Renal cortex interstitium (tissue), 15 donors: ENCODE measurements at places on chromosomes 1 and 21. TPM values are rescaled to one million over a fixed set of nuclear protein-coding genes. Genes with fewer than 3 reads are reported as not detected.

PLA2G2F gene
- polyA plus RNA-seq, result 0.17 TPM

PNRC2 gene
- 212 TPM for polyA plus RNA-seq

PTPRU gene
- 19.4 TPM for polyA plus RNA-seq

HEYL gene
- polyA plus RNA-seq, result 21.9 TPM

TNFAIP8L2 gene
- 1.5 TPM for polyA plus RNA-seq

CACNA1E gene
- polyA plus RNA-seq, result 0.27 TPM

GRCh38 chr1:203509135-203509534 is 15.2 kb downstream of the OPTC start:
- DNase-seq, result no peak

GRCh38 chr1:205049479-205049878 is 6.5 kb downstream of the CNTN2 start:
- no peak for DNase-seq

GRCh38 chr21:29379517-29380054 is 80.9 kb downstream of the BACH1 start:
- DNase-seq, result no peak

- DNase-seq, result no peak
These were observed 6.5 kb downstream of the DEGS1 start for GRCh38 chr1:224189561-224189960.

DNA sequence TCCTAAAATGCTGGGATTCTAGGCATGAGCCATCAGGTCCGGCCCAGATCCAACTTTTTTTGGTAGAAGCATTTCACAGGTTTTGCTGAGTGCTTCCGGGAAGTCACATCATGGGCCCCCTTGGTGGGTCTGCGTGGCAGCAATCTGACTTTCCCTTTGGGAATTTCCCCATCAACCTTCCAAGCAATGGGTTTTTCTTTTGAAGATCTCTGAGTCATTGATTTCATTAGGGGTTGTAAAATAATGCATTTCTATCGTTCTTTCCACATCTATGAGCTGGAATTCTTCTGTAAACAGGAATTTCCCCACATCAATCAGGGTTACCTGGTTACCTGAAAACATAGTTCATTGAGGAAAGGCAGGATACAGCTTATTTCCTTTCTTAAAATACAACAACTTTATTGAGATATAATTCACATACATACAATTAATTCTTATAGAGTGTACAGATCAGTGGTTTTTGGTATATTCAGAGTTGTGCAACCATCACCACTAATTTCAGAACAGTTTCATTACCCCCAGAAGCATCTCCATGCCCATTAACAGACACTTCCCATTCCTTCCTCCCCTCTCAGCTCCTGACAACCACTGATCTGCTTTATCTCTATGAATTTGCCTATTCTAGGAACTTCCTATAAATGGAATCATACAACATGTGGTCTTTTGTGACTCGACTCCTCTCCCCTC is 9.9 kb upstream of the ZBTB17 start:
- no peak for DNase-seq

DNA sequence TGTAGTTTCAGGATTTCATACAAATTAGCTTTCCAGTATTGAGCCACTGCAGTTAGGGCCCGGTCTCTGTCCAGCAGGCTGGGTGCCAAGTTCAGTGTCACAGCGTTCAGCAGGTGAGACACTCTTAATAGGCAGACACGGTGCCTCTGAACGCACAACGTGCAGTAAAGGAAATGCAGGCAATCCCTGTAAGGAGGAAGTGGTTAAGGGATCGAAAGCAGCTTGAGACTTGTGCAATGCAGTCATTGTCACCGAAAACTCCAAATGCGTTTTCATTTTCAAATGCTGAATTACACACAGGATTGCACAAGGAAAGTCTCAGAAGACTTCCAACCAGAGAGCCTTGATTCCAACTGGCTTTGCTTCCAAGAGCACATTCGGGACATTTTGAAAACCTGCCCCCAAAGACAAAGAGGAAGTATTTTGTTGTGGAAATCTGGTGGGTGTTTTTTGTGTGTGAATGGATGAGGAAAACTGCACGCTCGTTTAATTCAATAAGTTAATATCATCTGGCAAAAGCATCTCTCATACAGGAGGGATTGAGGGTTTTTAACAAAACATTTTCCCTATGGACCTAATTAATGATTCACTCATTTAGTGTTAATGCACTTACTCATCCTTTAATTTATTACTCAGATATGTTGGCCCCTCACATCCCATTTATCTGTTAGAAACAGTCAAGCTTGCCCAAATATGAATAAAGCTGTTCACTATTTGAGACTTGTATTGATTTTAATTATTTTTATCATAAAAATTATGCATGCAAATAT is 61.6 kb downstream of the PTGS2 start:
- no peak for DNase-seq

DNA sequence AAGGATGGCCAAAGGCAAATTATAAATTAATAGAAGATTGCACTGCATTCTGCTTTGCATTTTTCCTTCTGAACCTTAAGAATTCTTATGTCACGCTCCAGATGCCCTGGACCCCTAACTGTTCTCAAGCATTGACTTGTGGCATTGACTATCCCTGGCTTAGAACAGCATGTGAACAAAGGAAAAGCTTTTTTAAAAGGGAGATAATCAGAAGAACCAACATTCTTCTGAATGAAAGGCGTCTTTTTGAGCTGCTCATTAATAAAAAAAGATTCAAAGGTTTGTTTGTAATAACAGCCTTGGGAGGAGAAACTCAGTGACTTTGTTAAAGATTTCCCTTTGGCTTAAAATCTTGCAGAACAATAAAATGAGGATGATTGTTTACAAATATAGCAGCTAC is 105.5 kb downstream of the TNNI3K start:
- no peak for DNase-seq

DNA sequence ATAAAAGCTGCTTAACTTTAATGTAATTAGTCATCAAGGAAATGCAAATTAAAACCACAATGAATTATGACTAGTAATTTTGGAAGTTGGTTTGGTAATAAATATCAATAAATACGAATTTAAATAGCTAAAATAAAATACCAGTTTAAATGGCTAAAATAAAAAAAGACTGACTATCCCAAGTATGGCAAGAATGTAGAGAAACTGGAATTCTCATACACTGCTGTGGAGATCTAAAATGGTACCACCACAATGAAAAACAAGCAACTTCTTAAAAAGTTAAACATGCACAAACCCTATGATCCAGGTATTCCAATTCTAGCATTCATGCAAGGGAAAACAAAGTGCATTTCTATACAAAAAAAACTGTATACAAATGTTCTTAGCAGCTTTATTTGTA is 382.6 kb upstream of the NR5A2 start:
- no peak for DNase-seq

DNA sequence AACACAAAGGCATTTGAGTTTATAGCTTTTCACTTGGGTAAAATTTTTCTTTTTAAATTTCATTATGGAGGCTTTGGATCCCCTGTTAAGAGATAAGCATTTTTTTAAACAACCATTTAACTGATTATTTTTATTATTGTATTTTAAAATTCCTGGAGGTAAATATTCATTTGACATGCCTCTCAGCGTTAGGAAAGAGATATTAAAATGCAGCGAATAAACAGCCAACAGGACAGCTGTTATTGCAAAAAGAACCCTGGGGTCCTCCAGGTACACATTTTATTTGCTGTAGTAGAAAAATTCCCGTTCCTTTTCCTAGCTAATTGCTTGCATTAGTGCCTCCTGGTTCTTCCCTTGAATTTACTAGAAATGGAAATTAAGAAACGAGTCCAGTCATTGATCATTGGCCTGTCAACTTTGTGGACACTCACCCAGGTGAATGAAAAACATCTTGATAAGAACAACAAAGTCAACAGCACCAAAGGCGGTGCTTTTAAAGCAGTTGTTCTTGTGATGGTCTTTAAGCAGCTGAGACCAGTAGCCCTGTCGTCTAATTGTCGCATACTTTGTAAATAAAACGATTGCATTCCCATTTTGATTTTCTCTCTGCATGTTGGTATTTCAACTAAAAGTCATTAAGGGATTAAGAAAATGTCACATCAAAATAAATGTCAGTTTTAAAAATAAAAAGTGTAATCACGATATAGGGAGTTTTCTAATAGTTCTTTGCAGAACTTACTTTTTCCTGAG is 282.4 kb downstream of the GRIK1 start:
- no peak for DNase-seq

DNA sequence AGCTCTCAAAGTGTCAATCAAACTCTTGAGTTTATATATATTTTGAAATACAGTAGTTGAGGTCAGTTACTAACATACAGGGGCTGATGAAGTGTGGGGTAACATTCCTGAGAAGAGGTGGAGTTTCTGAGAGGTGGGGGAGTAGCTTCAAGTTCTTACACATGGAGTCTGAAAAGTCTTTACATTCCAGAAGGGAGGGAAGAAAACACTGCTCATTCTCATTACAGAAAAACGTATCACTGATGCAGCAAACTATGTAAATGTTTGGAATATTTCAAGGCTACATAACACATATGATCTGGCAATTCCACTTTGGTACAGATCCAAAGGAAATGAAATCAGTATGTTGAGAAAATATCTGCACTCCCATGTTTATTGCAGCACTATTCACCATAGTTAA is 1065.8 kb upstream of the B3GALT2 start:
- DNase-seq, result no peak

- no peak for DNase-seq
These were observed 55.6 kb downstream of the UCK2 start for GRCh38 chr1:165883056-165883455.

DNA sequence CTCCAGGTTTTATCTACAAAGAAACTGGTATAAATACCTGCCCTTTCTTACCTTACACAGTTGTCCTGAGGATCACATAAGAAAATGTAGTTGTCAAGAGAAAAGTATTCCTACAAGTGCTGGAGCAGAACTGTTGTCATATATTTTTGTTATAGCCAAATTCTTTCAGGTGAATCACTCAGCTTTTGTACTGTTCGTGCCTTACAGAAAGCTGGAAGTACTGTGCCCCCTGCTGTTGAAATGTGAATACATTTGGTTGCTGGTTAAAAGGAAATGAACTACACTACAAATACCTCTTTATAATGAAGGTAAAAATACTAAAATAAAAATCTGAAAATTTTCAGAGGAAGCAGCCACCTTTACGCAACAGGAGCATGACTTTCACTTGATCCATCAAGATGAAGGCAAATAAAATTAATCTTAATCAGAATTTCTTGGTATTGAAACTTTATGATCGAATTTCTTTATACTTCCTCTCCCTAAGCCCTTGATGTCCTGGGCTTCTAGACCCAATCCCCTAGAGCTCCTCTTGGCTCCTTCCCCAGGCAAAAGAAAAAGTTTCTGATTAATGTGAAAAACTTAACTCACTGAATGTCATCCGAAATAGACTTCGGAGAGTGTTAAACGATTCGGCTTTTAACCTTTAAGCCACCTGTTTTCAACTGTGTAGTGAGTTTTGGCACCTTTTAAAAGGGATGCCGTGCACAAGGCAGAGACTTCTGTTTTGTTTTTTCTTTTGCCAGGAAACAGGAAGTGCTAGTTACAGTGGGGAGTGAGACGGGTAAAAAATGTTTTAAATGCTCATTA is 12.5 kb downstream of the CHML start:
- DNase-seq, result no peak

GRCh38 chr1:51264451-51264850 is 28.4 kb downstream of the RNF11 start:
- DNase-seq, result no peak

GRCh38 chr1:171467626-171468025 is 17.7 kb upstream of the PRRC2C start:
- no peak for DNase-seq

- DNase-seq, result no peak
These were observed 18.7 kb downstream of the WNT2B start for GRCh38 chr1:112527266-112528010.

- DNase-seq, result no peak
These were observed 90.5 kb downstream of the VWA5B1 start for GRCh38 chr1:20381045-20381641.

DNA sequence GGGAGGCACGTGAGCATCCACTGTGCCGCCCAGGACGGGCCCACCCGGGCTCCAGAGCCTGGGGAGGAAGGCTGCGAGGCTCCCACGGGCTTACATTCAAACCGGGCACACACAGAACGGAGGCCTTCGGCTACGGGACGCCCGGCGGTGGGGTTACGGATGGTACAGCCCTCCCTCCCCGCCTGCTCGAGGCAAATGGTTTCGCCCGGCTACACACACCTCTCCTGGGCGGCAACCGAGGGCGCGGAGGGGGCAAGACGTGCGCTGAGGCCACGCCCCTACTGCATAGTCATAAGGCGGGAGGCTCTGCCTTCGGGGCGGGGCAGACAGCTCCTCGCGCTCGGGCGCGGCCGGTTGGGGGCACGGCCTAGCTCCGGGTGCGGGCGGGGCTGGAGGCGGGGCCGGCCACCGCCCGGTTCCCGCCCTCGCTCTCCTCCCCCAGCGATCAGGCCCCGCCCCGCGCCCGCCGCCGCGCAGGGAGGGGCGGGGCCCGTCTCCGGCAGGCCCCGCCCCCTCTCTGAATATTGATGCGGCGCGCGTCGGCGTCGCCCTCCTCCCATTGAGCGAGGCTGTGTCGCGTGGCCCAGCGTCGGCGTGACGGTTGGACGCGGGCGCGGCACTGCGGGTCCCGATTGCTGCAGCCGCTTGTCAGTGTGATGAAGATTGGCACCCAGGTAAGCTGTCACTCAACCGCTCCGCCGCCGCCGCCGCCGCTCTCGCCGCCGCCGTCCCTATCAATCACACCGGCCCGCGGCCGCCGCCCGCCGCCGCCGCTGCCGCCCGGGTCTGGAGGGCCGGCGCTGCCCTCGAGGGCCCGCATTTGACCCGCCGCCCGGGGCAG is at the start of gene PKNOX1:
Gene PKNOX1 (plus strand): TSS at position 572 of the 841 bp plus-strand sequence. CDS start 29,820 bp downstream, outside the sequence.
- peak; percentile 96 for DNase-seq
